ENCODE measurements at places on chromosomes 4 and X.

GRCh38 chrX:12790885-12791256, 341 bp upstream of the PRPS2 start:
- no peak for DNase-seq

- DNase-seq: no peak
Observed at GRCh38 chrX:100316987-100317386, 93.1 kb downstream of the PCDH19 start.

DNA sequence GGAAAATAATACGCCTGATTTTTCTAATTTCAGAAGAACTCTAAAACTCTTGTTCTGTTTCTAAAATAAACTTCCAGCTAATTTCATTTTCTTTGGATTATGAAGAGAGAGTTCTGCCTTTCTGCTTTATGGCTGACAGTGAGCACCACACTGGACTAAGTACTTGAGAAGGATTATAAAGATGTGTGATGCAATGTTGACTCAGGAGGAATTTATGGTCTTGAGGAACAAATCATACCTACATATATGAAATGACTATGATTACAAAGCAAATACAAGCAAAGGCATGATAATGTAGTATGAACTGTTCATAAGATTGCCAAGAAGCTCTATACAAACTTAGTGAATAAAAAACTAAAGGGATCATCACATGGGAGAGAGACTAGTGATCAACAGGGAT, 13.0 kb upstream of the SLC25A5 start:
- no peak for DNase-seq

DNA sequence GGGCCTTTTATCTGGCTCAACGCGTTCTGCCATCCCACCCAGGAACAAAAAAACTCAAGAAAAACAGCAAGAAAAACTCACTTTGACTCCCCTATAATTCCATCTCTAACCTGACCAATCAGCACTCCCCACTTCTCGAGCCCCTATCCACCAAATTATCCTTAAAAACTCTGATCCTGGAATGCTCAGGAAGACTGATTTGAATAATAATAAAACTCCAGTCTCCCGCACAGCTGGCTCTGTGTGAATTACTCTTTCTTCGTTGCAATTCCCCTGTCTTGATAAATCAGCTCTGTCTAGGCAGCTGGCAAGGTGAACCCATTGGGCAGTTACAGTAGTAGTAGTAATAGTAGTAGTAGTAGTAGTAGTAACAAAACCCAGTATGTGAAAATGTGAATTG, 165.7 kb upstream of the CASK start:
- DNase-seq: no peak

DNA sequence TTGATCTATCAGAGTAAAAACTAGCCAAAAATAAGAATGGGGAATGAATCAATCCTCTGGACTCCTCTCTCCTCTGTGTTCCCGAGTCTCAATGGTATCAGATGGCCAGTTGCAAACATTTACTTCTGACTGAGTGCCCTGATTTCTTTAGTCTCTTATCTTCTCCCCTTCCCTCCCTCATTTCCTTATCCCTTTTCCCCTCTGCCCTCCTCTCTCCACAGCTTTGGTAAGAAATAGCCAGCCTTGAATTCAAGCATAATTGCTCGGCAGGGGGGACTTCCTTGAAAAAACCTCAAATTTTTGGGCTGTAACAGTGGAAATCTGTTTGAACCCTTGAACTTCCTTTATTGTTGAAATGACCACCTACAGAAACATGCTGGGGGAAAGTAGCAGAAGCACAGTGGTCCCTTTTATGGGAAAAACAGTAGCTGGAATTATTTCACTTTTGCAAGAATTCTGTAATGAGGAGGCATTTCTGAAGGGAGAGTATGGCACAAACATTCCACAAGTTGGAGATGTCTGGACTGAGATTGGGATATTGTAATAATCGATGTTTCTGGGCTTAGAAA, 40.3 kb downstream of the NHS start:
- DNase-seq: no peak
